ENCODE measurements at places on chromosomes 12 and 14.

DNA sequence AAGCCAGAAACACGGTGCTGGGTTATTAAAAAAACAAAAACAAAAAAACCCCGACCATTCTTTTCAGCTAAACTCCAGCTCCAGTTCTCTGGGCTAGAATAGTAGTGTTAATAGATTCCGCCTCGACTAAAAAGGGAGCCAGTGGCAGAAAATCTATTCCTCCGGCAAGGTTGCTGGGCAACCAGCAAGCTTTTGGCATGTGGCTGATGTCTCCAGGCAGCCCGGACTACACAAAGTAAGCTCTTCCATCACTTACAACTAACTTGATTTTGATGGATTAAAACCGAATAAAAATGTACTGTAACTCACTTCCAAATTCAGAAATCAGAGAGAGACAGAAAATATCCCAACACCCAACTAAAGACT, 126.4 kb upstream of the FOXN3 start:
- DNase-seq = peak; percentile 19

GRCh38 chr14:68979722-68980451, 785 bp upstream of the ACTN1 start:
- DNase-seq = peak; percentile 57

GRCh38 chr14:95290021-95290420, 29.7 kb downstream of the CLMN start:
- no peak for DNase-seq

- DNase-seq = no peak
Measured at GRCh38 chr14:75476274-75476995, 45.8 kb upstream of the BATF start.

DNA sequence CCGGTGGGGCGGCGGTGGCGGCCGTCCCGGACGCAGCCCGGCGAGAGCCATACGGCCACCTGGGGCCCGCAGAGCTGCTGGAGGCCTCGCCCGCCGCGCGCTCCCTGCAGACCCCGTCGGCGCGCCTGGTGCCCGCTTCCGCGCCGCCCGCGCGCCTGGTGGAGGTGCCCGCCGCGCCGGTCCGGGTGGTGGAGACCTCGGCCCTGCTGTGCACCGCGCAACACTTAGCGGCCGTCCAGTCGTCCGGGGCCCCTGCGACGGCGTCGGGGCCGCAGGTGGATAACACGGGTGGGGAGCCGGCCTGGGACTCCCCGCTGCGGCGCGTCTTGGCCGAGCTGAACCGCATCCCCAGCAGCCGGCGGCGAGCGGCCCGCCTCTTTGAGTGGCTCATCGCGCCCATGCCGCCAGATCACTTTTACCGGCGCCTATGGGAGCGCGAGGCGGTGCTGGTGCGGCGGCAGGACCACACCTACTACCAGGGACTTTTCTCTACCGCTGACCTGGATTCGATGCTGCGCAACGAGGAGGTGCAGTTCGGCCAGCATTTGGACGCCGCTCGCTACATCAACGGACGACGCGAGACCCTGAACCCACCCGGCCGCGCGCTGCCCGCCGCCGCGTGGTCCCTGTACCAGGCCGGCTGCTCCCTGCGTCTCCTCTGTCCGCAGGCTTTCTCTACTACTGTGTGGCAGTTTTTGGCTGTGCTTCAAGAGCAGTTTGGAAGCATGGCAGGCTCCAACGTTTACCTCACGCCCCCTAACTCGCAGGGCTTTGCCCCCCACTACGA, 716 bp downstream of the RIOX1 start:
- DNase-seq = peak; percentile 75

- no peak for DNase-seq
Measured at GRCh38 chr12:449203-449602, 10.5 kb upstream of the B4GALNT3 start.

GRCh38 chr14:23933108-23933741, 20.3 kb upstream of the DHRS4 start:
- DNase-seq = no peak

All from AG08396 (cell line).